ENCODE measurements at places on chromosomes 7 and 10.
A peak's percentile ranks its signal among the peaks of the same experiment; 100 is the strongest.

DNA sequence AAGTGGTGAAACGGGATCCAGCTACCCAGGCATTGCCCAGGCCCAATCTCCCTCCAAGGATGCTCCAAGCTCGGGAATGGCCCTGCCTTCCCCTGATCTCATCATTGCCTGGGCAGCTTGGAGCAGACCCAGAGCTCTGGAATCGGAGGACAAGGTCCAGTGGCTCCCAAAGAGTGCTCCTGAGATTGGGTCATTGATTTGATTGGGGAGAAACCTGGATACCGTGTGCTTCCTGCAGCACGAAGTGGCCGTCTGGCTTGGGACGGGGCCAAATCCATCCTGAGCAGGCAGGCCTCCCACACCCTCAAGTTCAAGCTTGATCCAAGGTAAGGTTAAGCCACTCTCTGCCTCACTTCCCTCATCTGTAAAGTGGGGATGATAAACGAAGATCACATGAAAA, 69.9 kb downstream of the OAT start:
- no peak for DNase-seq

- no peak for DNase-seq
Observed at GRCh38 chr10:106727170-106727569, 437.3 kb downstream of the SORCS1 start.

- DNase-seq = peak; percentile 10
Observed at GRCh38 chr10:91043173-91043910, 122.5 kb upstream of the ANKRD1 start.

DNA sequence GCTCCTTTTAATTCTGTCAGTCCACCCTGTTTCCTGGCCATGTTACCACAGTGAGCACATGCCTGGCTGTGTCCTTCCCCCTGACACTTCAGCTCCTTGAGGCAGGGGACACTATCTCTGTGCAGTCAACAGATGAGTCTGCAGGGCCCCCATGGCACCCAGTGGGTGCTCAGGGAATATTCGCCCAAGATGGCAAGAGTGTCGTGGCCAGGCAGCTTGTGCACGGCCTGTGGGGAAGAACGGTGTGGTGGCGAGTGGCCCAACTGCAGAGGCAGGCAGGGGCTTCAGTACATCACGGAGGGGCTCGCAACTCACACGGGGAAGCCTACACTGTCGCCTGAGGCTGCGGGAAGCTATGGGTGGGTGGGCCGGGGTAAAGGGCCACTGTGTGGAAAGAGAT, 91.1 kb downstream of the TRRAP start:
- no peak for DNase-seq

DNA sequence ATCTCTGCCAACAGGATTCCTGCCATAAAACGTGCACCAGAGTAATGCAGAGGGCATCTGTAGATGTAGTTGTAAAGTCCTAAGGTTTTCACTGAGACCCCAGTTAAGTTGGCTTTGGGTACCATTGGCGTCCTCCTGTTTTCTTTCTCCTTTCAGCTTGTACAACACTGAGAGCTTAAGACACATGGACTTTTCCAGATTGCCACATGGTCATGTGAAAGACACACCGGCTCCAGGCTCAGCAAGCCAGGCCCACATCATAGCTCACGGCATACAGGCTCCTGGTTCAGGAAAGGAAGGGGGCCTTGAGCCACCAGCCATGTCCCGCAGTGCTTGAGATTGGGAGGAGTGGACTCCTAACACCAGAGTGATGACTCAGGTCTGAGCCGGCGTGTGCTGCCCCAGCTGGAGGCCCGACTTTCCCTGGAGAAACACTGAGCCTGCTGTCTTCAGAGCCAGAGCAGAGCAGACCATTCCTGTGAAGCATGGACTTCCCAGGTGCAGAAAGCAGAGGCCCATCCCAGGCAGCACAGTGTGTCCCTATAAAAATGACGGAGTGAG, 252.7 kb downstream of the PRPF18 start:
- no peak for DNase-seq

- DNase-seq = no peak
Observed at GRCh38 chr7:138350701-138351357, 109.2 kb upstream of the TRIM24 start.

DNA sequence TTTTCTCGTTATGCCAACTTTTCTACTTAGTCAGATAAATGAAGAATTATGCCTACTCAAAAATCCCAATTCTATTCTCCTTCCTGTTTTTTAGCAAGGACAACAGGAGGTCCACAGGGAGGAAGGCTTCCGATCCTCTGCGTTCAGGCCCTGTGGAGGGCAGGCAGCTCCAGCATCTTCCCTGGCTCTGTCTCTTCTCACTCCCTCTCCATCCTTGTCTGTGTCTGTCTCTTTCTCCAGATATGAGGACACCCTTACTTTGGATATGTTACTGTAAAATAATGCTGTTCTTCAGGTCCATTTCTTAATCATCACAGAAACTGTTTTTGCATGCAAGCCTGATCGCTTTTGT, 166.6 kb downstream of the ELMO1 start:
- DNase-seq = no peak

DNA sequence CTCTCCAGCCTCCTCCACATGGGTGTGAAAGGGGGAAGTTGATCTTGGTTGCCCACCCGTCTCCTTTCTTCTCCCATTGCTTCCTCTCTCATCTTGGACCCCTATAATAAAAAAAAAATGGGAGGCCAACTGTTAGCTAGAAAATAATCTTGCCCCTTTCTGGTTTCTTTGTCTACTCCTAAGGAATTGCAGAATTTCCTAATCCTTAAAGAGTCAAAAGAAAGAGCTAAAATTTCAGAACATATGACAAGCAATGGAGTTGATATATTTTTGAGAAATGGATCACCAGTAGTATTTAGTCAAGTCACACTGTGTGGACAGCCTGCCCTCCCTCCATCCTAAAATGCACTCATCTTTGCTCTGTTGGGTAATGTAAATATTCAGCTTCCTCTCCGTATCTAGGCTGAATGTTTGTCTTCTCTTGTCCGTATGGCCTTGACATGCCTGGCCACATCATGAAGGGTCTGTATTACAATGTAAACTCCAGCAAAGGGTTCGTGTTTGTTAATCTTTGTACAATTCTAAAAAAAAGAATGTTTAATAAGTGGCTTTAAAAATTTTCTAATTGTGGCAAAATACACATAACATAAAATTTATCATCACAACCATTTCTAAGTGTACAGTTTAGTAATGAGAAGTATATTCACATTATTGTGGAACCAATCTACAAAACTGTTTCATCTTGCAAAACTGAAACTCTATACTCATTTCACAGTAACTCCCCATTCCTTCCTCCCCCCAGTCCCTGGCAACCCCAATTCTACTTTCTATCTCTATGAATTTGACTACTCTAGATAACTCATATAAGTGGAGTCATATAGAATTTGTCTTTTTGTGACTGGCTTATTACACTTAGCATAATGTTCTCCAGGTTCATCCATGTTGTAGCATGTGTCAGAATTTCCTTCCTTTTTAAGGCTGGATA, 71.5 kb downstream of the ZNF92 start:
- no peak for DNase-seq

GRCh38 chr7:31553661-31554081, 39.8 kb downstream of the ITPRID1 start:
- DNase-seq = peak; percentile 91

GRCh38 chr10:17910125-17910789, 41.5 kb upstream of the SLC39A12 start:
- DNase-seq = no peak

- no peak for DNase-seq
Observed at GRCh38 chr10:99540306-99540656, 7.5 kb downstream of the NKX2-3 start.

DNA sequence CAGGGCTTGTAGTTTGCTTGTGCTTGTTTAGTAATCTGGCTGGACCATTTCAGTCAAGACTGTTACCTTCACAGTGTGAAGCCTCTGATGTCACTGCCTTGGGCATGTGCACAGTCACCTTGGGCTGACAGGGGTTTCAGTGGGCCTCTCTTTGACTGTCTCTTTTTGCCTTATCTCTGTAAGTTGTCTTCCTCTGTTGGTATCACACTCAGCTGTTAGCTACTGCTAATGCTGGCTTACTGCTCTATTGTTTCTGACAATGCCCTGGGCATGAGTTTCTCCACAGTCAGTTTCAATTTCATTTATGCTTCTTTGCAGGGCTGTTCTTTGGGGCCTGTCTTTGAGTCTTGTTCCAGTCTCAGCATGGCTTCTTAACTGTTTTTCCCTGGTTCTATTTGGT, 201.9 kb upstream of the SHH start:
- DNase-seq = no peak

GRCh38 chr7:7772397-7772821, 54.0 kb upstream of the RPA3 start:
- no peak for DNase-seq

DNA sequence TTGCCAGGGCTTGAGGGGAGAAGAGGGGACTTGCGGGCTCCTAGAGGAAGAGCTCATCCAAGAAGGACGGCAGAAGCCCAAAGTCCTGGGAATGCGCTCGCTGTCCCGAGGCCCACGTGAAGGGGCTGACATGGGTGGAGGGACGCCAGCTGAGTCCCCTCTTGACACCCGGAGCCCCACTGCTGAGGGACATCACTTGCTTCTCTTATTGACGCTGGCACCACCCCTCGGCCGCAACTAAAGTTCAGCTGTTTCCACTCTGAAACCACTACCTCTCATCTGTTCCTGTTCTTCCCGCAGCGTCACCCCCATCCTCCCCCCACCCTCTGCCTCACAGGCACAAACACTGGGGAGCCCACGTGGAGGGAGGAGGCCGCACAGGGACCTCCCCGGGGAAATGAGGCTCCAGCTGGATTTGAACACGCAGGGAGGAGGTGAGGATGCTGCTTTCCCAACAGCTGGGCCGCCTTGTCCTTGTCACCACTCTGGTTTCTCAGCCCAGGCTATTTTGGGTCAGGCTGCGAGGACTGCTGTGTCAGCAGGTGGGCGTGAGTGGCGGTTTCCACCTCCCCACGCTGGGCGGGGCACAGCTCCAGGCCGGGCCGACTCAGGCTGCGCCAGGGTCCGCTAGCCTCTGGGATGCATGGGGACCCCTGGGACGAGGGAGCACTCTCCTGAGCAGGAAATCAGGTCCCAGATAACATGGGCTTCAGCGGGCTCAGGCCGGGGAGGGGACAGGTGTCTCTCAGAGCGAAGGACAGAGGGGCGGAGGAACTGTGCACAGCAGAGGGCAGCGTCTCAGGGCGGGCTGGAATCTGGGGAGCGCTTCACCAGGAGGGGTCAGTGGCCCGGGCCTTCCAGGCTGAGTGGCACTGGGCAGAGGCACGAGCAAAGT, 156.3 kb downstream of the ZNF248 start:
- DNase-seq = no peak

DNA sequence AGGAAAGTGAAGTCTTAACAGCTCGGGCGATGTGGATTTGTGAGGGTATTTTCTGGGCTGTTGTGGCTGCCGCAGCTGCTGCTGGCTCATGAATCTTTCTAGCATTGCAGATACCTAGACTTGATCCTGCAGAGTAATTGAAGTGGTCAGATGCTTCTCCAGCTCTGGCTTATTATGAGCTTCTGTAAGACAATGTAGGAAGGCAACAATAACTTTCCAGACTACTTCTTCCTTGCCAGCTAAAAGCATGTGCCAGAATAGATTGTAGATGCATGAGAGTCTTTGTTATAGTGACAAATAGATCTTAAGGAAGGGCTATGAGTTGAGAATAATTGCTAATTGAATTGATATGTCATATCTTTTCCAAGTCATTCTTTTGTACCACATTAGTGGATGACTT, 461.4 kb upstream of the POT1 start:
- DNase-seq = no peak

DNA sequence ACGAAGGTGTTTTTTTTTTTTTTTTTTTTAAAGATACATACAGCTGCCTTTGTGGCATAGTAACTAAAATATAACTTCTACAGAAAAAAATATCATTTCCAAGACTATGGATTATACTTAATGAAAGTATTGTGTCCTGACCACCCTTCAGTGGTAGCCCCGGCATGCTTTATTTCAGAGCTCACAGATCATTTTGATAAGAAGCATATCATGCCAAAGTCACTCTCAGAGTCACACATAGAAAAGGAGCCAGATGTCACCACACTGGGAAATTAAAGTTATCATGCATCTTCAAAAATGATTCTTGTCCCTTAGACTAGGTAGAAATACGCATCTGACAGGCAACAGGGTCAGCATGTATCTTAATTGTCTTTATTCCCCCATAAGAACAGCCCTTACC, 3.0 kb downstream of the ADARB2 start:
- no peak for DNase-seq

DNA sequence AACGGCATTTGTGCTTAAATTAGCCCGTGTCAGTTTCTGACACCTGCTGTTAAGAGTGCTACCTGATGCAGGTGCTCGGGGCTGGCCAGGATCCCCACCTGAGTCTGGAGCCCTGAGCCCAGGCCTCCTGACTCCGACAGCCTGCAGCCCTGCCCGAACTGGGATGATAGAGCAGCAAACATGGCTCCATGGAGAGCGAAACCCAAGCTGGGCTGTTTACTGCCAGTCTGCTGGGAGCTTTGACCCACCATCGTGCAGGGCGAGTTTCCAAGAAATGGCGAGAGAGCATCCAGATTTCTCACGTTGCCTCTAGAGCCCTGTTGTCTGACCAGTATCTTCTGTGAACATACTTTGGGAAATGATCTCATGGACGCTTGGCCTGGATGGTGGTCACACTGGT, 66.2 kb downstream of the MGMT start:
- DNase-seq = no peak

DNA sequence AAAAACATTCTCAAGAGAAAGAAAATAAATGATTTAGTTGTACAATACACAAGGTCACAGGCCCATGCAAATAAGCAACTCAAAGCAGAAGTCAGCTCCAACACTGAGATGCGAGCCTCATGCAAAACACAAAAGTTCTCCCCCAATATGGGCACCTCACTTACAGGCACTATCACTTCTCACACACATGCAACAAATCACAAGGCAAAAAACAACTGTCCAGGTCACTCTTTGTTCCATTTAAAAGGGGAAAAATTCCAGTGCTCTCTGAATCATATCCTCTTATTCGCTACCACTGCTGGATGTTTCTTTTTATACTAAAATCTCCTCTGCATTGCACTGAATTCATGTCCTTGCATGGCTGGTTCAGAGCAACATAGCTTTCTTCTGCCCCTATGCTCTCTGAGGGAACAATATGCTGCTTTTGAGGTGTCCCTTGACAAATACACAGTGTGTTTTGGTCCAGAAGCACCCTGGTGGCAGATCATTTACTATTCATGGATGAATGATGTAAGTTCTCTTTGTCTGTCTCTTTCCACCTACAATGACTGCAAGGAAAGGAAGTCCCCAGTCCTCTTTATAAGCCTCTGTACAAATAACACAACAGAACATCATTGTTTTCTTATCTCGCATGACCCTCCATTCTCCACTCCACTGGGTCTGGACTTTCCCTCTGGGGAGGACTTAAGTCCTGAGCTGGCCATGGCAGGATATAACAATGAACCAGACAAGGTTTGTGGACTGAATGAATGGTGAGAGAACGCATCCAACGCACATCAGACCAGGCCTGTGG, 85.4 kb upstream of the GSDME start:
- DNase-seq = peak; percentile 58

DNA sequence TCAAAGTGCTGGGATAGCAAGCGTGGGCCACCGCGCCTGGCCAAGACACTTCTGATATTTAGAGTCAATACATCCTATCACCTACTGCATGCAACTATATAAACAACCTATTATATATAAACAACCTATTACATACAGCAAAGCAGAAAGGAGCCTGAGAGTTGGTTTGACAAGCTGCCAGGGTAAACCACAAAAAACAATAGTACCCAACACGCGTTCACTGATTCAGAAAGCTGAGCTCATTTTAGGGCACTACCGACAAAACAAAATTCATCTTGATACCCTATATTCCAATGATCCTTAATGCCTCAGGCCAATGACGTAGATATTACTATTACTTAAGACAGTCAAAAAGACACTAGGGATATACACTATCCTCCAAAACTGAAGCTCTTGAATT, 16.2 kb downstream of the MALSU1 start:
- DNase-seq = no peak
